Kidney (tissue), 22 donors: ENCODE measurements at places on chromosomes 1 and 21.

GRCh38 chr1:78464449-78464891 lies 26.3 kb upstream of the PTGFR start:
- DNase-seq = no peak

- no peak for DNase-seq
Measured at GRCh38 chr1:18130356-18130755, 22.8 kb downstream of the IGSF21 start.

DNA sequence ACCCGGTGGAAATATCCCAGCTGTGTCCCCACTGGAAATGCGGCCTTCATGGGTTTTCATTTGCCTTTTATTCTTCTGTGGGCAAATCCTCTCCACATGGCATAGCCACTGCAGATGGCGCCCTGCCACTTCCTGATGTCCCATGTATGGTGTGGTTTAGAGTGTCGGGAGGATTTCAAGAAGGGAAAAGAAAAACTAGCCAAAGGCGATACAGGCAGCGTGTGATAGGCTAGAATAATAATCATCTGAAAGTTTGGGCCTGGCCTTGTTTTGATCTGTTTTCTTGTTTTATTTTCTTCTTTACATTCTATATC lies 123.6 kb downstream of the PEX14 start:
- peak; percentile 65 for DNase-seq

GRCh38 chr1:54945393-54945936 lies 35.0 kb upstream of the TMEM61 start:
- no peak for DNase-seq

DNA sequence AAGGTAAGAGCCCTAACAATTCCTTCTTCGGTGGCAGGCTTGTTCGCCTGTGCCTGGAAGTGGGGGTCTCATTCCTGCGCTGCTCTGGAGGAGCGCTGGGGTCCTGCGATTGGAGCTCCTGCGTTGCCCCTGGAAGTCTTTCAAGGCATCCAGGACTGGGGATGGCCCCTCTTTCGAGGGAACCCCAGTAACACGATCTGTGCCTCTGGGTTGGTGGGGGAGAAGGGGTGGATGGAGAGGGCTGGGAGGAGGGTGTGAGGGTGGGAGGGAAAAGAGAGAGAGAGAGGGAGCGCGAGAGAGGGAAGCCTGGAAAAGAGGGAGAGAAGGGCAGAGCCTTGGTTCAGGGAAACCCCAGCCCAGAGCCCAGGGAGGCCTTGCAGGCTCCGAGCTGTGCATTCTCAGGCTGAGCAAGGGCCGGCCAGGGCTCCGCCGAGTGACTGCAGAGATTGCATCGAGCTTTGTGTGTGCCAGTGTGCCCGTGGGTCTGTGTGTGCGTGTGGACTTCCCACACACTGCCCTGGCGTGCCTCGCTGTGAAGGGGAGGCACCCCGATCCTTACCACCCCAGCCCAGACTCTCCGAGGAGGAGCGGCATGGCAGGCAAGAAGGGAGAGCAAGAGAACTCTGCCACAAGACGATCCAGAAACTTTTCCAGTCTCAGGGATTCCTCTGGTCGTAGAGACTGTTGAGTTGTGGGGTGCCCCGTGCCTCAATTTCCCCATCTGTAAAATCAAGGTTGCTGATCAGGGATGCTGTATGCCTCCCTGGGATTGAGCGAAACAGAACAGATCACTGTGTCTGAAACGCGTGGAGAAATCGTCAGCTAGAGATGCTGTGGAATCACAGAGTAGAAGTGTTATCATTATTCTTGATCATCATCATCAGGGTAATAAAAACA lies 619 bp downstream of the BCL9 start:
- peak; percentile 85 for DNase-seq

DNA sequence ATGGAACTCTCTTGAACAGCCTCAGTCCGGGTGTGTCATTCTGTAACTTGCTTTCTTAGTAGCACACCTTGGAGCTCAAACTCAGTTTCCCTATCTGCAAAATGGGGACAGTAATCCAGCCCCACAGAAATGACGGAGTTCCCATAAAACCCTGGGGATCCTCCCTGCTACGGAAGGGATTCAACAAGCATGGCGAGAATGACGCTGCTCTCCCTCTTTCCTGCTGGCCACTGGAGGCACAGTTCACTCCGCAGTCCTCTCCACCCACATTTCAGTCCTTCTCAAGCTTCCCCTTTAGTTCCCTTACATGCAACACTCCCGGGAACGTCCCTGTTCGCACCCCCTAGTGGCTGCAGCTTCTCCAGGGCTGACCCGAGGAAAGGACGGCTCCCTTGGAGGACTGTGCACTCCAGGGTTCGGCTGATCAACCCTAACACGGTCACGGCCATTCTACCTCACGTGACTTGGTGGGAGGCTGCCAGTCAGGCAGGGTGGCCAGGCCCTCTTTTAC lies 20.6 kb downstream of the RUNX3 start:
- peak; percentile 76 for DNase-seq

GRCh38 chr1:229128066-229128608 lies 142.8 kb upstream of the RAB4A start:
- DNase-seq = no peak
